HAP-1 (cell line): ENCODE measurements at places on chromosomes 12 and 14.
A peak's percentile ranks its signal among the peaks of the same experiment; 100 is the strongest.

DNA sequence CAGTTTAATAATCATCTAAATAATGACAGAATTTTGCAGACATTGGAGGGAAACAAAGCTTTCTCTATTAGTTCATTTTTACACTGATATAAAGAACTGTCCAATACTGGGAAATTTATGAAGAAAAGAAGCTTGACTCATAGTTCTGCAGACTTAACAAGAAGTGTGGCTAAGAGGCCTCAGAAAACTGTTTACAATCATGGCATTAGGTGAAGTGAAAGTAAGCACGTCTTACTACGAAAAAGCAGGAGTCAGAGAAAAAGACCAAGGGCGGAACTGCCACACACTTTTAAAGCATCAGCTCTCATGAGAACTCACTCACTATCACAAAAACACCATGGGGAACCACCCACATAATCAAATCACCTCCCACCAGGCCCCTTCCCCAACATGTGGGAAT, 804.4 kb downstream of the FLRT2 start:
- DNase-seq, result no peak

DNA sequence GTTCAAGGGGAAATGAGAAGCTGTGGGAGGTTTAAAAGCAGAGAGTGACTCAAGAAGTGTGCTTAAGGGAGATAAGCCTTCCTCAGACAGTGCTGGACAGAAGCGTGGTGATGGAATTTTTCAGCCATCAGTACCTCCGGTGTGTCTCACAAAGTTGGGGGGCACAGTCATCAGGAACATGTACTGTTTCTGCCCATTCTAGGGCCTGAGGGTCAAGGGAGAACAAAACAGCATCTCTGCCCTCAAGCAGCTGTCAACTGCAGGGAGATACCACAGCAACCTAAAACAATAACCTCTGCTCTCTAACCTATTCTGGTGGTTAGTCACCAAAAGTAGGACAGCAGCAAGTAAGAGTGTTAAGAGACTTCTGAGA, 2.0 kb upstream of the STON2 start:
- DNase-seq, result no peak

GRCh38 chr12:2669560-2669959, 125.2 kb upstream of the FKBP4 start:
- DNase-seq, result no peak

DNA sequence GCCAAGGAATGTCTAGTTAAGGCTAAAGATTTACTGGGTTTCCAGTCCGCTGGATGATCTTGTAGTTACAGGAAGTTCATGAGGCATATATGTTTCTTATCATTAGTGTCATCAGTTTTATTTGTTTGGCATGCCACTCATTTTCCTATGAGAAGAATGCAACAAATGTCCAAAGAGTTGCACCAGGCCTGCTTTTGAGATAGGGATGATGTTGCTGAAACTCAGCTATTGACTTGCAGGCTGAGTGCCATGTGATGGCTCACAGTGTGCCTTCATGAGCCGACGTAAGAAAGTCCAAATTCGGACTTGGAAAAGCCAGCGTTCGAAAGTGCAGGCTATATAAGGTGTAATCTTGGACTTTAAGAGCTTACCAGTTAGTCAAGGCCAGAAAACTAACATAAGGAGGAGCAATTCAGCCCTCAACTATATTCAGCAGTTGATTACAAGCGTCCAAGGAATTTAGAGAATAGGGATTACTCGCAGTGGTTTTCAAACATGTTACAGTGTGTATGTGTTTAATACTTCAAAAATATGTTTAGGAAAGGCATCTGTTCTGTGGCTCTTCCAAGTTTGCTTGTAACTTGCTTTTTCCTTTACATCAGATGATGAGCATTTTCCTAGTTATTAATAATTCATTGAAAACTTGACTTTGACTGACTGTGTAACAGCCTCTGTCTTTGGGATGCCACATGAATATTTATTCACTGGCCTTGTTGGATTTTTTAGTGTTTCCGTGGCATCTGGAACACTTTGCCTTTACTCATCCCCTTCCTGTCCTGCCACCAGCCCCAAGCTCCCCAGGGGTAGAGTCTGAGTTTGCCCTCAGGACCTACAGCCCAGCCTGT, 101.3 kb downstream of the LGMN start:
- no peak for DNase-seq

- DNase-seq, result no peak
Measured at GRCh38 chr12:12812174-12812573, 972 bp upstream of the DDX47 start.

- DNase-seq, result no peak
Measured at GRCh38 chr14:101072531-101072930, 169.0 kb upstream of the RTL1 start.

- DNase-seq, result no peak
Measured at GRCh38 chr12:24688601-24689000, 260.3 kb downstream of the BCAT1 start.

GRCh38 chr14:51534610-51535011, 117.1 kb upstream of the FRMD6 start:
- peak; percentile 18 for DNase-seq

DNA sequence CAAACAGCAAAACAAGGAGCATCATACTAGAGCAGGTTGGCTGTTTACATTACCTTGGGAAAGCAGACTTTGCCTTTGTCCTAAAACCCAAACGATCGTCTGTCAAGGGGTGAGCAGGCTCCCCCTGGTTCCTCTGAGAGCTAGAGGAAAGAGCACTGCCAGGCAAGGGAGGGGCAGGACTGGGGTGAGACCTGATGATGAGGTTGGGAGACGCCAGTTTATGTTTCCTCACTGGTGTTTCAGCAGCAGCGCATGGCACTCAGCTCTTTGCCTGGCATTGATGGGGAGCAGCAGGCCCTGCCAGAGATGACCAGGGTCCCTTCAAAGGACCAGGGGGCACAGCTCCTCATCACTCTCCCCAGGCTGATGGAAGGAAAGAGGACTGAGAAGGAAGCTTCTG, 7.9 kb upstream of the KRT2 start:
- DNase-seq, result no peak

DNA sequence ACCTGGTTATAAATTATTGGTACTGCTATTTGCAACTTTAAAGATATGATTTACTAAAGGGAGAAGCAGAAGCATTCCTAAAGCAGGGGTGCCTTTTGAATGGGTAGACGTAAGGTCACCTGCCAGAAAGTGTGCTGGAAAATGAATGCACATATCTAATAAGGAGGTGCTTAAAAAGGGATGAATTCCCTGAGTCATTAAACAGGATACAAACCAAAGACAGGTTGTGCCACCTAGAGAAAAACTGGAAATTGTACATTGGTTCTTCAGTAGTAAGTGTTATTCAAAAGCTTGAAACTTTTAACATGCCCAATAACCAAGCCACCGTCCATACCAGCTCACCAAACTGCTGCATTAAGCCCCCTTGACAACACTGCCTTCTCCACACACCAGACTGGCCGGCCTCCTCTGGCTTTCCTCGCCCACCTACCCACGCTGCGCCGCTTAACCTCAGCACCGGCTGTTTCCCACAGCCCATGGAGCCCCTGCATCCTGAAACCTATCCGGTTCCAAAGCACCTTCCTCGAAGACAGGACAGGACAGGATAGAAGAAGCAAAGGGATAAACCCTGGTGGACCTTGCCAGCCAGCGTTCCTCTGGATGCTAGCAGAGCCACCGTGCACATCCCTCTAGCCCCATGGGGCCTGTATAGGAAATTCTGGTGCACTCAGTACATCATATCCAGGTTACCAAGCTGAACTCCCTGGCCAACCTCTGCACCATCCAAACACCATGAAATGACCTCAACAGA, 201.5 kb upstream of the CAND1 start:
- peak; percentile 9 for DNase-seq

DNA sequence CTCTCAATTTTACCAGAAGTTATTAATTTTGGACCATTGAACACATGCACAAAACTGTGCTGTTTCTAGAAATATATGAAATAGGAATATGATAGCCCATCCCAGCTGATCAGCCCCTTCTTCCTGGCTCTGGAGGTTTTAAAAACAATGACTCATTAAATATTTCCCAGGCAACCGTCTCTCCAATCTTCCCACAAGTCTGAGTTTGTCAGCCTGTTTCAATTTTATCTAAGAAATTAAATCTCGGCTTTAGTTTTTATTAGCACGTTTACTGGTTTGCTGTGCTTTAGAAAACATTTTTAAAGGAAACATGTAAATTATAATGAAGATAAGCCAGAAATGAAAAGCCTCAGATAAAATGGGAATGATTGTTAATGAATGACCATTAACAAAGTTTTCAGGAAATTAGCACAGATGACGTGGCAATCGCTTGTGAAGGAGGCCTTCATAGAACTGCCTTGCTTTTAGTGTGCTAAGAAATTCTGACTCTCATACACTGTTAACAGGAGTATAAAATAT, 89.3 kb upstream of the RAP1B start:
- DNase-seq, result no peak

GRCh38 chr12:57161491-57161890, 14.1 kb upstream of the LRP1-AS start:
- no peak for DNase-seq

DNA sequence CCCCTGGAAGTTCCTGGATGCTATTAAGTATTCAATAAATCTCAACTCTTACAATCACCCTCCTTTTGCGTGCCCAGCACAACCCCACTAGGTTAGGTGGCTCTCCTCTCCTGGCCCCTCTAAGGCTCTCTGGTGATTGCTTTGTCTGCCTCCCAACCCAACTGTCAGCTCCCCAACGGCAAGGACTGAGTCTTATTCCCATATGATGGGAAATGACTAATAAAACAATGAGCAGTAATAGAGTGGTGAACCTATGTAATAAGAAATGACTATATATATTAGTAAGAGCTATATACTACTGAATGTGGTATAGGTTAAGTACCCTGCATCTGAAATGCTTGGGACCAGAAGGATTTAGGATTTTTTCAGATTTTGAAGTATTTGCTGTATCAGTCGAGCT, 8.1 kb downstream of the APPL2 start:
- no peak for DNase-seq

- peak; percentile 29 for DNase-seq
Measured at GRCh38 chr14:103332143-103332919, 1.7 kb upstream of the EIF5 start.

DNA sequence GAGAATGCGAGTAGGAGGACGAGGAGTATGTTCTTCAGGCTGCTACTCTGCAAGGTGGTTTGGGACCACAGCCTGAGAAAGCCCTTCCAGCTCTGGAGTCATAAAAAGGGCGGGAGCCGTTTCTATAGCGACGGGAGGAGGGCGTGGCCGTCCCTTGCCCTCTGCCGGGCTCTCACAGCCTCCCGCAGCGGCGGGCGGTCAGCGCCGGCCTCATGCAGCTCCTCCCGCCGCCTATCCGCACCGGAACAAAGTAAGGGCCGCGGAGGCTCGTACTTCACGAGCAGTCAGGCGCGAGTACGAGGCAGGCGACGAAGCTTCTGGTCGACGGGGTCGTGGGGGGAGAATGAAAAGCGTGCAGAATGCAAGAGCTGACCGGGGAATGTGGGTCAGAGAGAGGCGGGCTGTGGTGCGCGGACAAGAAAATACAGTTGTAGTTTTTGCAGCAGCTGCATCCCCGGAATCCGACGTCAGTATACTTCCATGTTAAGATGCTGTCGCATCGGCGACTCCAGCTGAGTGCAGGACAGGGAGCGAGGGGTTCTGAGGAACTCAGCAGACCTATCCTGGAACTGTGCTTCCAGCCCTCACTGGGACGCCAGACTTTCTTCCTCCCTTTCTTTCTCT, at the start of gene DYRK4:
Gene DYRK4 (plus strand): TSS at position 175 of the 624 bp plus-strand sequence. CDS start 38 bp downstream, at position 213.
- no peak for DNase-seq
